ENCODE measurements at places on chromosomes 13 and 19. TPM values are rescaled to one million over a fixed set of nuclear protein-coding genes. Genes with fewer than 3 reads are reported as not detected.

- no peak overlapping the region for H3K4me3 ChIP-seq
- no peak overlapping the region for H3K27ac ChIP-seq
- no peaks in the 10 kb centered on the region for H3K27me3 ChIP-seq
- H3K4me1 ChIP-seq = no peaks in the 10 kb centered on the region
- no peak for DNase-seq
These were observed 859.1 kb downstream of the DIAPH3 start for GRCh38 chr13:59304596-59304995.

DNA sequence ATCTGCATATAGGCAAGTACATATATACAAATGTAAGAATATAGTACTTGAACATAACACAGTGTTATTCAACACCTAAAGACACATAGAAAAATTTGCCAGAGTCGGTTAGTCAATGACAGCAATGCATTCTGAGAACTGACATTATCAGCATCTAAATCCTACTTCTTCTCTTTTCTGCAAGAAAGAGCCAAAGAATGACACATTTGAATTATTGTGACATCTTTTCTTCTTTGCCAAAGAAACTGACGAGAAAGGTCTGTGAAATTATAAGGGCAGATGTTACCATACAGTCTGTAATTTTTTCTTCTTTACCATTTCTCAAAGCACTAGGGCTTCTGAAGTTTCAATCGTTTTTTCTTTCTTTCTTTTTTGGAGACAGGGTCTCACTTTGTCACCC is 350.9 kb upstream of the NBEA start:
- H3K36me3 ChIP-seq = no peaks in the 10 kb centered on the region
- no peaks in the 10 kb centered on the region for H3K4me1 ChIP-seq
- DNase-seq = no peak
- no peak overlapping the region for H3K4me3 ChIP-seq
- H3K27me3 ChIP-seq = no peaks in the 10 kb centered on the region
- no peak overlapping the region for H3K27ac ChIP-seq

DNA sequence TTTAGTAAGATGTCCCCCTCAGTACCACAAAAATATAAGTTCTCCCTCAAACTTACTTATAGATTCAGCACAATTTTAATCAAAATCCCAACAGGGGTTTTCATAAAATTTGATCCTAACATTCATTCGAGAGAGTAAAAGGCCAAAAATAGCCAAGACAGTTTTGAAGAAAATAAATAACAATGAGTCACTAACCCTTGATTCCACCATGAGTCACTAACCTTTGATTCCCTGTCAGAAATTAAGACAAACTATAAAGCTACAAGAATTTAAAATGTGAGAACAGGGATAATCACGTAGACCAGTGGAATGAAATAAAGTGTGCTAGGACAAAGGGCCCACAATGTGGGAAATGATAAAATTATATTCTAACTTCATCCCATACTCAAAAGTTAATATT is 320.3 kb downstream of the SUCLA2 start:
- H3K27ac ChIP-seq = no peak overlapping the region
- no peaks in the 10 kb centered on the region for H3K27me3 ChIP-seq
- no peaks in the 10 kb centered on the region for H3K36me3 ChIP-seq
- H3K4me3 ChIP-seq = no peak overlapping the region
- H3K4me1 ChIP-seq = no peaks in the 10 kb centered on the region
- DNase-seq = no peak

DNA sequence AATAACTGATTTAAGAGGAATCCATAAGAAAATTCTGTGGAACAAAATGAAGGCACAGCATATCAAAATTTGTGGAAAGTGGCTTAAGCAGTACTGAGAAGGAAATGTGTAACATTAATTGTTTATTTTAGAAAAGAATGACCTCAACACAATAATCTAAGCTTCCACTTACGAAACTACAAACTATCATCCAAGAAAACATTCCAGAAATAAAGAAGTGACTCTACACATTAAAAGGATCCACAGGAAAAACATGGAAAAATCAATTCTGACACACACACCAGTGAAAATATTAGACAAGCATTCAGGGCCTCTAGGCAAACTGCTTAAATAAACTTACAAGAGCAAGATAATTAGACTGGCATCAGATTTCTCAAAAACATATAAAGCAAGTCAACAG is 14.0 kb downstream of the EXOSC8 start:
- no peak for DNase-seq
- no peak overlapping the region for H3K27ac ChIP-seq
- no peak overlapping the region for H3K4me3 ChIP-seq
- peaks cover 3% of the 10 kb centered on the region for H3K36me3 ChIP-seq

FGF21 gene
- not detected for polyA plus RNA-seq

CGB1 gene
- not detected for polyA plus RNA-seq

DNA sequence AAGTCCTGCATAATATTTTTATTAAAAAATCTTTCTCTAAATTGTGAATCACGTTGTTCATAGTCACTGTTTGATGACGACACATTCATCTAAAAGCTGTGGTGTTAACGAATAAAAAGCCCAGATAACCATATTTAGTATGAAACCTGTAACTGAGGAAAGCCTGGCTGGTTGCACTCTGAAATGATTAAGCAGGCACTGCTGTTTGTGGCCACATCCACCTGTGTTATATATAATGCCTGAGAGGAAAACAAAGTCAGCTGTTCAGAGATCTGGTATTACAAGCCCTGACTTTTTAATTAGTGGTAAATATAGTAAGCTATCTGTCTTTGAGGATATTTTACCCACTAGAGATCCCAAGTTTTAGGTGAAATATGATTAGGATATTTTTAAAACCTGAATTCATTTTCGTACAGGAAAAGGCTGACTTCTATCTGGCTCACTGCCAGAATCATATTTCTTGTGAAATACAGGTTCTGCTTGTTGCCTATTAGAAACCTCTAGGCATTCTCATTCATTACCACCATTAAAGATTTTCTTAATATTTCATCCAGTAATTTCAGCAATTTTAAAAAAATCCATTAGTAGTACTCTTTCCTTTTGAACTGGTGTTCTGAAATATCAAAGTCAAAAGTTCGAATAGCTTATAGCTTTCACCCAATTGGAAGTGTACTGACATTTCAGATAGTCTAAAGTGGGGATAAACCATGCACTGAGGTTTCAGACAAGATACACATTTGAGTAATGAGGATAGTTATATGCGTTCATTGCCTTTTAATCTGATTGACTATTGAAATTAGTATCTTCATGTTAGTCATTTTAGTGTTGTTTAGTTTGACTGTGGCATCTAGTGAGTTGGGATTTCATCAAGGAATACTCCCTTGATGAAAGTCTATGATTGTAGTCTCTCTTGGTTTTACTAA is 79.7 kb downstream of the LMO7 start:
- H3K27ac ChIP-seq = no peak overlapping the region
- H3K4me1 ChIP-seq = peaks cover 8% of the 10 kb centered on the region
- no peaks in the 10 kb centered on the region for H3K27me3 ChIP-seq
- no peak overlapping the region for H3K4me3 ChIP-seq

- H3K4me3 ChIP-seq = no peak overlapping the region
- no peaks in the 10 kb centered on the region for H3K27me3 ChIP-seq
- H3K36me3 ChIP-seq = peaks cover 88% of the 10 kb centered on the region
- no peak overlapping the region for H3K27ac ChIP-seq
- no peak for DNase-seq
These were observed 6.7 kb downstream of the PRR12 start for GRCh38 chr19:49597703-49597974.

KCNRG gene
- polyA plus RNA-seq = 2.5 TPM

- H3K27ac ChIP-seq = no peak overlapping the region
- DNase-seq = no peak
- no peaks in the 10 kb centered on the region for H3K36me3 ChIP-seq
- H3K4me1 ChIP-seq = no peaks in the 10 kb centered on the region
These were observed 1733.7 kb upstream of the PCDH20 start for GRCh38 chr13:63149375-63149774.

GRCh38 chr13:60441761-60442160 is 44.7 kb downstream of the TDRD3 start:
- no peaks in the 10 kb centered on the region for H3K4me1 ChIP-seq
- no peak overlapping the region for H3K27ac ChIP-seq
- no peak for DNase-seq
- H3K27me3 ChIP-seq = no peaks in the 10 kb centered on the region
- H3K4me3 ChIP-seq = no peak overlapping the region

GRCh38 chr13:112689303-112690245 is at the start of gene ATP11A:
Gene ATP11A (plus strand): TSS chr13:112690038. CDS start chr13:112690417, 379 bp downstream.
- H3K36me3 ChIP-seq = no peaks in the 10 kb centered on the region
- peak within 1 kb of the TSS; percentile 98 for H3K27ac ChIP-seq
- peaks cover 64% of the 10 kb centered on the region for H3K4me1 ChIP-seq

GJA3 gene
- 0.06 TPM for polyA plus RNA-seq

WASF3 gene
- polyA plus RNA-seq = 19.5 TPM

- H3K4me3 ChIP-seq = no peak overlapping the region
- no peaks in the 10 kb centered on the region for H3K36me3 ChIP-seq
- H3K4me1 ChIP-seq = peaks cover 29% of the 10 kb centered on the region
- DNase-seq = no peak
- no peaks in the 10 kb centered on the region for H3K27me3 ChIP-seq
These were observed 8.8 kb downstream of the RRAS start for GRCh38 chr19:49631014-49631588.

DNA sequence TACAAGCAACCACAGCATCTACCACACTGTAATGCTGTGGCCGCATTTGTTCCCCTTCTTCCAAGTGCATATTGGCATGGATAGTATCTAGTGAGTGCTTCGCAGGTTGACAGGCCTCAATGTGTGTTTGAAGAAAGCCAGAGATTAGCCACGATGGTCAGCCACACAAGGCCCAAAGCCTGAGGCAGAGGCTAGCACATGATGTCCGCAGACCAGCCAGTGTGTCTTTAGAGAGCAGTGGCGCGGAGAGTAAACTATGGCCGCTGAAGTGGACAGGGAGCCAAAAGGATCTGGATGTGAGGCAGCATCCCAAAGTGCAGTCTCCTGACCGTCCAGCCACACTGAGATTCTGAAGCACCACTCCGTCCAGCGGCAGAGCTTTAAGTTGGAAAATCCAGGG is 36.0 kb downstream of the BRD4 start:
- H3K36me3 ChIP-seq = no peaks in the 10 kb centered on the region
- no peak for DNase-seq
- peaks cover 100% of the 10 kb centered on the region for H3K4me1 ChIP-seq
- no peak overlapping the region for H3K27ac ChIP-seq
- H3K27me3 ChIP-seq = no peaks in the 10 kb centered on the region

DNA sequence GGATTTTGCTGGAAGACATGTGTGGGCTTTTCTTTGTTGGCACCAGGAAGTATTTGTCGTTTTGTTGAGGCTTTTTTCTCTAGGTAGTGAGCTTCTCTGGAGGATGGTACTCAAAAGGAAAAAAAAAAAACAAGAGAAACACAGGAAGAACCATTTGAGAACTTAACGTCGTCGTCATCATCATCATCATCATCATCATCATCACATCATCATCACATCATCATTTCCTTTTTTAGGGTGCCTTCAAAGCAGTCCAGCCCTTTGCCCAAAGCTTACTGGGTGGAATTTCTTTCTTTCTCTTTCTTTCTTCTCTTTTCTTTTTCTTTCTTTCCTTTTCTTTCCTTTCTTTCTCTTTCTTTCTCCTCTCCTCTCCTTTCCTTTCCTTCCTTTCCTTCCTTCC is 2.2 kb upstream of the AMER2 start:
- peaks cover 8% of the 10 kb centered on the region for H3K4me1 ChIP-seq
- no peak overlapping the region for H3K27ac ChIP-seq
- H3K27me3 ChIP-seq = peaks cover 52% of the 10 kb centered on the region
- DNase-seq = no peak
- no peaks in the 10 kb centered on the region for H3K36me3 ChIP-seq
- H3K4me3 ChIP-seq = no peak overlapping the region

SERPINE3 gene
- 0.74 TPM for polyA plus RNA-seq

SIGLEC8 gene
- polyA plus RNA-seq = 0.06 TPM

DNA sequence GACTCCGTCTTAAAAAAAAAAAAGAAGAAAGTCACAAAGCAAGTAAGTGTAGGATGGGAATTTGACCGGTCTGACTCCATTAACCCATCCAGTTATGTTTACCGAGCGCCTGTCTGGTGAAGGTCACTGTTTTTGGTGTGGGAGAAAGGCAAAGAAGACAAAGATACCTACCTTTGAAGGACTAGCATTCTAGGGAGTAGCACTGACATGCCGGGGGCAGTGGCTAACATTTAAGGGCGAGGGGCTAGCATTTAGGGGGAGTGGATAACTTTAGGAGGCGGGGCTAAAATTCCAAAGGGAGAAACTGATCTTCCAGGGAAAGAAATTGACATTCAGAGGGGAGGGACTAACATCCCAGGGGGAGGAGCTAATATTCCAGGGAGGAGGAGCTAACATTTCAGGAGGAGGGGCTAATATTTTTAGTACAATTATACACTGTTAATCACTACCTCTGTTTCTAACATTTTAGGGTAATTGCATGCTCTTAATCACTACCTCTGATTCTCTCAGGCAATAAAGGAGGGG is 8.7 kb downstream of the GPR32 start:
- no peak for DNase-seq
- peaks cover 32% of the 10 kb centered on the region for H3K27me3 ChIP-seq

PTGER1 gene
- polyA plus RNA-seq = 8.5 TPM

DNA sequence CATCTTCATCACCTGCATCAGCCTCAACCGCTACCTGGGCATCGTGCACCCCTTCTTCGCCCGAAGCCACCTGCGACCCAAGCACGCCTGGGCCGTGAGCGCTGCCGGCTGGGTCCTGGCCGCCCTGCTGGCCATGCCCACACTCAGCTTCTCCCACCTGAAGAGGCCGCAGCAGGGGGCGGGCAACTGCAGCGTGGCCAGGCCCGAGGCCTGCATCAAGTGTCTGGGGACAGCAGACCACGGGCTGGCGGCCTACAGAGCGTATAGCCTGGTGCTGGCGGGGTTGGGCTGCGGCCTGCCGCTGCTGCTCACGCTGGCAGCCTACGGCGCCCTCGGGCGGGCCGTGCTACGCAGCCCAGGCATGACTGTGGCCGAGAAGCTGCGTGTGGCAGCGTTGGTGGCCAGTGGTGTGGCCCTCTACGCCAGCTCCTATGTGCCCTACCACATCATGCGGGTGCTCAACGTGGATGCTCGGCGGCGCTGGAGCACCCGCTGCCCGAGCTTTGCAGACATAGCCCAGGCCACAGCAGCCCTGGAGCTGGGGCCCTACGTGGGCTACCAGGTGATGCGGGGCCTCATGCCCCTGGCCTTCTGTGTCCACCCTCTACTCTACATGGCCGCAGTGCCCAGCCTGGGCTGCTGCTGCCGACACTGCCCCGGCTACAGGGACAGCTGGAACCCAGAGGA is 2.6 kb downstream of the P2RY11 start:
- no peak overlapping the region for H3K27ac ChIP-seq
- no peak for DNase-seq
- no peaks in the 10 kb centered on the region for H3K36me3 ChIP-seq
- H3K4me1 ChIP-seq = peaks cover 62% of the 10 kb centered on the region
- no peaks in the 10 kb centered on the region for H3K27me3 ChIP-seq
- no peak overlapping the region for H3K4me3 ChIP-seq

DNA sequence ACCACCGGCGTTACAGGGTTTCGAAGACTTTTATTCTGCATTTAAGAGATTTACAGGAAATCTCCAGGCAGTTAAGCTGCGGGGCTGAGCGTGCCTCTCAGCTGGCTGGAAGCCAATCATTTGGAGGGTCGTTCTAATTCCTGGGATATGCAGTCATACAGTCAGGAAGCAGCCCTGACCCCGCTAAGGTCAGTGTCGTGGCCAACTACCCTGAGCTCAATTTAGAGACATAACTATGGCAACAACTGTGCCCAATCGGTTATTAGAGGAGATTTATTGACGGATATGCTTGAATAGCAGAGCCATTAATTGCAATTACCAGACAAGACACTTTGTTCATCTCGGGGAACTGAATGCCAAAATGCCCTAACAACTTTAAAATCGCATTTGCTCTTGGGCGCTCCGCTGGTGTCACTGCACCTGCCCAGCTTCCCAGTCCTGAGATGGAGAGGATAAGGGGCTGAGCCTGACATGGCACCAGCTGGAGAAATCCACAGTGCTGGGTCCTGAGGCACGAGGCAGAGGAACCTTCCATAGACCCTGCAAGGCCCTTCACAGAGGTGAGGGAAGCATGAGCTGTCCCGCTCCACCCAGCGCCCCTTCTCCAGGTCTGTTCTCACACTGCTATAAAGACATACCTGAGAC is 15.1 kb upstream of the ZNF507 start:
- H3K36me3 ChIP-seq = no peaks in the 10 kb centered on the region
- peaks cover 4% of the 10 kb centered on the region for H3K27me3 ChIP-seq
- no peak overlapping the region for H3K4me3 ChIP-seq
- DNase-seq = no peak
